ENCODE measurements at places on chromosomes 7 and 10. TPM values are rescaled to one million over a fixed set of nuclear protein-coding genes. Genes with fewer than 3 reads are reported as not detected.

C10orf53 gene
- total RNA-seq: not detected

DYDC2 gene
- not detected for total RNA-seq

APBB1IP gene
- 52.1 TPM for total RNA-seq

ERVW-1 gene
- total RNA-seq: not detected

ZNF467 gene
- 0.41 TPM for total RNA-seq

GJD4 gene
- total RNA-seq: not detected

OR2A5 gene
- total RNA-seq: not detected

GPR15LG gene
- total RNA-seq: not detected

ZNF503 gene
- 0.56 TPM for total RNA-seq

DNA sequence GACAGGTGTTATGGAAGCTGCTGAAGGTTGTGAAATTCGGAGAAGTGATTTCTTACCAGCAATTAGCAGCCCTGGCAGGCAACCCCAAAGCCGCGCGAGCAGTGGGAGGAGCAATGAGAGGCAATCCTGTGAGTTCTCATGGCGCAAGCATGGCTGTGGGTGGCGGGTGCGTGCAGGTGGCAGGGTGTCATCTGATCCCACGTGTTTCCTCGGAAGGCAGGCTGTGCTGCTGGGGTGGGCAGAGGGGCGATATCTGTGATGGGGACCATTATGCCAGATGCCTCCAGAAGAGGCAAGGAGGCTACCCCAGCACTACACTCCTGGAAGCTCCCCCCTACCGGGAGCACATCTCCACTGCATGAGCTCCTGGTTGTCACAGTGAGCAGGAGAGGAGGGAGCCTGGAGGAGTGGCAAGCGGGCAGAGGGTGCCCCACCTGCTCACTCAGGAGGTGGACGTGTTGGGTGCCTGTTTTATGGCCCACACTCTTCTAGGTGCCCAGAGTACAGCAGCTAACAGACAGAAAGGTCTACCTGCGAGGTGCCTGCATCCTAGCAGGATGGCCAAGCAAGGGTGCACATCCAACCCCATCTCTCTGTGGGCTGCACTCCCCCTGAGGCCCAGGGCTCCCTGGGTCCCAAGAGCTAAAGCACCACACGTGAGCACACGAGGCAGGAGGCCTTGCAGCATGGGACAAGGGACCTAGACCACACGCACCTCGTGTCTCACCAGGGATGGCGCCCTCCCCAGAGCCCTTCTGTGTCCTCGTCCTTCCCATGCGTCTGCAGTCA lies 204.7 kb downstream of the EBF3 start:
- no peak for DNase-seq

DNA sequence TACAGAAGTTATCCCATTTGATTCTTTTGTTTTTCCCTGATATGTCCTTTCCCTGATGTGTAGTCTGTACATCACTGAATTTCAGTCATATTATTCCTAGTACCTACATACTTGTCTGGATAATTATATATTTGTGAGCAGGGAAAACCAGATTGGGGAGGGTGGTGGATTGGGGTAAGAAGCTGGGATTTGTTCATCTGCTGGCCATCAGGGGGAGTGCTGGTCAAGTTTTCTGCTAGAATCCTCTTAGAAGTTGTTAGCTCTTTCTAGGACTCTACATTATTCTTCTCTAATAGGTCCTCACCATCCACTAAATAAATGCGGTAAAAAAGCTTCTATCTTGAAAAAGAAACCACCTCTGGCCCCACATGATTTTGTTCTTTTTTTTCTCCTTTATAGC lies 232.7 kb upstream of the TAC1 start:
- DNase-seq: peak; percentile 14

- DNase-seq: no peak
These were observed 7.7 kb upstream of the ABCB4 start for GRCh38 chr7:87483131-87483530.

- DNase-seq: no peak
These were observed 162.3 kb upstream of the NPS start for GRCh38 chr10:127386606-127387327.

- no peak for DNase-seq
These were observed 24.3 kb downstream of the SUN3 start for GRCh38 chr7:48004638-48005037.

GRCh38 chr10:79582096-79582495 lies 21.9 kb upstream of the SFTPA2 start:
- no peak for DNase-seq

- DNase-seq: no peak
These were observed 37.1 kb downstream of the COBL start for GRCh38 chr7:51279391-51280023.

GRCh38 chr7:55778631-55779030 lies 83.9 kb downstream of the SEPTIN14 start:
- no peak for DNase-seq

DNA sequence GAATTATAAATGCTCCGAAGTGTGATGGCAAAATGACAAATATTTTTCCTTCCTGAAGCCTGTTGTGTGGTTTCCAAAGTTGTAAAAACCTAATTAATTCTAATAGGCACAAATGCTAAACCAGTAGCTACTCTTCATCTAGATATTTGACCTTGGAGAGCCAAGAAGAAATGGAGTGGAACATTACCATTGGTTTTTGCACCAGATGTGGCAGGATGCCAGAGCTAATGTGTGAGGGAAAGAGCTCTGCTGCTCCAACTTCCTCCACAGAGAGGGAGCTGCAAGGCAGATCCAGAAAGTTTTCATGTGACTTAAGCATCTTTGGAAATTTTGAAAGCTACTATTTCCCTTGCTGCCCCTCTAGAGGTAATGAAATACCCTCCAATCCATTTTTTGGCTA lies 65.1 kb upstream of the HPS1 start:
- no peak for DNase-seq

DNA sequence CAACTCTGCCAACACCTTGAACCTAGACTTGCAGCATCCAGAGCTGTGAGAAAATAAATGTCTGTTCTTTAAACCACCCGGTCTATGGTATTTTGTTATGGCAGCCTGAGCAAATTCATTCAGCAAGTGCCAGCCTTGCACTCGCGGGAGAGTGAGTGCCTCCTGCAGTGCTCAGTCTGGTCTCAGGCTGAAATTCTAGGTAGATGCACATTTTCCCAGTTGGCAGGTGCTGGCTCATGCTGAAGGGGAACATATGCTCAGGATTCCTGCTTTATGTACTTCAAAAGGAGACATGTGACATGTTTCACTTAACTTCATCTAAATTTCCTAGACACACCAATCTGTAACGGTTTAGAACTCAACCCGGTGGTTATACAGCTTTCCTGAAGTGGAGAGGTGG lies 170.8 kb downstream of the MGMT start:
- DNase-seq: no peak

DNA sequence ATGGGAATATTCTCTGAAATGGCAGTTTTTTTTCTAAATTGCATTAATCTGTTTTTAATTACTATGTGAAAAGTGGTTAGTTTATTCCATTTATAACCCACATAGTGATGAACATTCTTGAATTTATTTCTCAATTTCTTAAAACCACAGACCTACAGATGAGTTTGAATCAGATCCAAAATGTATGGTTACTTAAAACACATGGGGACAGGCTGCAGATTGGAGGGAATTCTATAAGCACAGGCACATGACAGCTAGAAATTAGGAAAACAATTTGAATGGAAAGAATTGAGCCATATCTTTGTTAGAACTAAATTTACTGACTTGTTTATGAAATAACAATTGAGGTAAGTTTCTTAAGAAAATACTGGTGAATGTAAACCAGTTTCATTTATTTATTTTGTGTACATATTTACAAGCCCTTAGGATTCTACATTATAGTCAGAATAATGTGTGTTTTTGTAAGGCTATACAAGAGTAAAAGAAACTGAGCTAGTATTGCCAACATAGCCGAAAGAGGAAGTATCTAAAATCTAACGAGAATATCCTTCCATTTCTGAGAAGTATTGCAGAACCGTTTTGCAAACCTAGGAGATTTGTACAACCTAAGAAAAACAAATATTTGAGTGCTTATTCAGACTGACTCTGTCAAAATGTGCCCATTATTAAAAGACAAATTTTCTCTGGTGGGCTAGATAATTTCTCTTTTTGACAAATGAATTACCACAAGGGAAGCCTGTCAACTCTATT lies 434.3 kb upstream of the SEMA3D start:
- DNase-seq: no peak

GRCh38 chr10:127046975-127047877 lies 142.0 kb downstream of the DOCK1 start:
- DNase-seq: no peak

DNA sequence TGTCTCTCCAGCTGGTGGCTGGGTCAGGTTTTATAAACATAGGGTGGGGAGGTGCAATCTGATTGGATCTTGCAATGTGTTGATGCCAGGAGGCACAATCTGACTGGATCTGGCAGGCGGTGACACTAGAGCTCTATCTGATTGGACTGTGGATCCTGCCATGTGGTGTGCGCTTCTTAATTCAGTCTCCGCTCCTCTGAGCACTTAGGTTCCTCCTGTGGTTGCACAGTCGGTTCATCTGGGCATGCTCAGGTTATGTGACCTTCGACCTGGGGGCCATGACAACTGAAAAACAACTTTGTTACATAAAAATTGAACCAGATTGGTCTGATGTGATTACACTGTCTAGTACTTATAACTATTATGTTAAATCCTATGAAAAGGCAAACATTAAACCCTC lies 127.1 kb upstream of the SVIL start:
- no peak for DNase-seq

- DNase-seq: no peak
These were observed 108.5 kb downstream of the PTPRN2 start for GRCh38 chr7:158479021-158479663.

DNA sequence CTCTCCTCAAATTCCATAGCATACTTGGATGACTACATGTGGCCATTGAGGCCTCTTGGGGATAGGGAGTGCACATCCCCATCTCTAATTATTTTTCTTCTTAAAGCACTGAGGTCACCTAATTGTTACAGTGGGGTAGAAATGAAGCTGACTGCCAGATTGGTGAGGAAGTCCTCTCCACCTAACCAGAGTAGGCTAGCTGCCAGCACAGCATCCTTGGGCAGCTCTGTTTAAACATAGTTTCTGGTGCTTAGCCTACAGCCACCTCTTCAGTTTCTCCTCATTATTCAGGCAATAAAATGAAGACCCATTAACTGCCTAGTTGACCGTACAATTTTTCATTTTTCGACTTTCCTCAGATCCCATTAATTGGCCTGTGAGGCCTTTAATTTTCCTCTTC lies 104.6 kb downstream of the MLLT10 start:
- no peak for DNase-seq
